ENCODE measurements at places on chromosomes 12 and 14.

- DNase-seq = no peak
Observed at GRCh38 chr12:68370006-68370590, 37.9 kb upstream of the MDM1 start.

- no peak for DNase-seq
Observed at GRCh38 chr14:91744068-91744480, 12.2 kb upstream of the CATSPERB start.

DNA sequence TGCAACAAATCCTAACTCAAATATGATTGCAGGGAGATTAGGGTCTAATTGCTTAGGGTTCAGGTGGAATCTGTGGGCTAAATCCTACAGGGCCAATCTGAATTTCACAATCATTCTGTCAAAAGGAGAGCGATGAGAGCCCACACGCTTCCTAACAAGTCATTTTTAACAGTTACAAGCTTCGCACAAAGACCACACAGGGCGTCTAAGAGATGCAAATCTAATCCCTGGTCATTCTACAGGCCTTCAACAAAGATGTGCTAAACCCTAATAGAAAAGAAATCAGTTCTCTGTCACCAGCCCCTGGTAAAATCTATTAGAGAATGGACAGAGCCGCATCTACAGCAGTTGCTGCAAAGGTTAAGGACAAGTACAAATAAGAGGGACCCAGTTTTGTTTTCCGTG lies 15.3 kb downstream of the NKX2-1 start:
- DNase-seq = no peak

GRCh38 chr12:44873898-44874297 lies 2.2 kb downstream of the NELL2 start:
- DNase-seq = peak; percentile 48

DNA sequence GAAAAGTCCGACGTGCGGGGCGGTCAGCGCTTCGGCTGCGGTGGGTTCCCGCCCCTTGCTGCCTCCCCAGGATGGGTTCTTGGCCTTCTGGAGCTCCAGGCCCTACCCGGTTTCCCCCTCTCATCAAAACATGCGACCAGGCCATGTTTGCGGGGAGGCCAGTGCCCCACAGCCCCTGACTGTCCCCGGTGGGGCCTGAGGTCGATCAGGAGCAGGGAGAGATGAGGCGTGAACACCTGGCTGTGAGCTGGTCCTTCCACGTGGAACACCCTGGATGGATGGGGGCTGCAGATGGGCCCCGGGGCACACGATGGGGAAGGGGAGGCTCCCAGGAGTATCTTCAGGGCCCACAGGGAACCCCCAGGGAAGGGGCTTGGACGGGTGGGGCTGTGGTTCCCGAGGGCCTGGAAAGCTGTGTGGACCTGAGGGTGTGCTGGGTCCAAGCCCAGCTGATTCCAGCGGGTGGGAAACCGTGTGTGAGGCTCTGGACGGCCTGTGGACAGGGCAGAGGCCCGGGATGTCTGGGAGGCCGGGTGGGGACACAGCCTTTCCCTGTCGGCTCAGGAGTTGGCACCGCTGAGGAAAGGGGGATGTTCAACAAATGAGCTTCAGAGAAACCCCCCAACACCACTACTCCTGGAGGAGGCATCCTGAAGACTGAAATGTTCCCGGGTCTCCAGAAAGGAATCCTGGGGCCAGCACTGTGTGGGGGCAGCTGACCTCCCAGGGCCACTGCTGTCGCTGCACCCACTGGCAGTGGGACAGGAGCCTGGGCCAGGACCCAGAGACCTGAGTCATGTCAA lies 187.0 kb upstream of the C14orf180 start:
- no peak for DNase-seq
